ENCODE measurements at places on chromosomes 3 and 15.

DNA sequence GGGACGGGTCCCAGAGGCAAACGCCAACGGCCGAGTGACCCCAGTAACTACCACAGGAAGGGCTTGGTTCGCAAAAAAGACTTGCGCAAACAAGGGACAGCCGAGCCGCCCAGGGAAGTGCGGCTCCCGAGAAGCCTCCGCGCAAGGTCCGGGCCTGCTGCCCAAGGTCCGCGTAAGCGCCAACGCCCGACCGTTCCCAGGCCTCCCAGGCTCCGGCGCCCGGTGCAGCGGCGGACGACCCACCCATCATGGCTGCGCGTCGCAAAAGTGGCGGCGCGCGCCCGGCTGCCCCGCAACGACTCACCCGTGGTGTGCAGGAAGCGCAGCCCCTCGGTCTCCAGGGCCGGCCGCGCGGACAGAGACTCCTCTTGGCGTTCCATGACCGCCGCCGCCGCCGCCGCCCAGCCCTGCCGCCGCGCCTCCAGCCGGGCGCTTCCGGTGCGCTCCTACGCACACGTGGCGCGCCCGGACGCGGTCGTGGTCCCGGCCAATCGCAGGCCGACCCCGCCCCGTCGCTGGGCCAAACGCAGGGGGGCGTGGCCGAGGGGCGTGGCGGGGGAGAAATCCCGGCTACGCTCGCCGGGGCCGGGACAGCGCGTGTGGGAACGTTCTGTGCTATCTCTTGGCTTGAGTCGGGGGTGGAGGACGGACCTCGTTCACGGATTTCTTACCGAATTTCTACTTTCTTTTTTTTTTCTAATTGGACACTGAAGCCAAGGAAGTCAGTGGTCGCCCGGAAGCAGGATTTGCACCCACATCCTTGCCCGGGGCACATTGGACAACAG, at the start of gene SELENOS:
TSS of gene SELENOS (minus strand) at position 448 of the 785 bp plus-strand sequence. CDS start at position 380, 68 bp downstream.
- peak; percentile 93 for DNase-seq

GRCh38 chr15:44584162-44584749, 47.3 kb downstream of the EIF3J start:
- no peak for DNase-seq

DNA sequence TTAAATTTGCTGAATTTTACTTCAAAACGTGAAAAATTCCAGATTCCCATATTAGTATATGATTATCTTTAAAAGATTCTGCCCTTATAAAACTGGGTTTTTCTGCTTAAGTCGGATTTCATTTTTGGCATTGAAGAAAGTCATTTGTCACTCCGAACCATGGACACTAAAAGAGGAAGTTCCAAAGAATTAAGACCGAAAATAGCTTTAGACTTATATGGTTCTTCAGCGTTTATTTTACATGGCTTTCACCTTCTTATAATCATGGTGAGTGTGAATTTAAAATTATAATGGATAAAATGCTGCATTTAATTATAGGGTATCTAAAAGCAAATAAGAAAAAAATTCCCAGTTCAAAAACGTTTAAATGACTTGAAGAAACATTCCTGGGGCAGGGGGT, 1.0 kb downstream of the C3orf38 start:
- peak; percentile 7 for DNase-seq

DNA sequence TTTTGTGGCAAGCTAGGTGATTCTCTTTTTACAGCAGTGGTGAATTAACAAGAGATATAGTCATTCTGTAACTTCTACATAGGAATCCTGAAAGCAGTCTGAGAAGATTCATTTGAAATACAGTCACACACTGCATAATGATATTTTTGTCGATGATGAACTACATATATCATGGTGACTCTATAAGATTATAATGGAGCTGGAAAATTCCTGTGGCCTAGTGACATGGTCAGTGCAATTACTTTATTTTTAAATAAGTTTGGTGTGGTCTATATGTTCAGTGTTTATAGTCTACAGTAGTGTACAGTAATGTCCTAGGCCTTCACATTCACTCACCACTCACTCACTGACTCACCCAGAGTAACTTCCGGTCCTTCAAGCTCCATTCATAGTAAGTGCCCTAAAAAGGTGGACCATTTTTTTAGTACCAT, 511.4 kb upstream of the MCTP2 start:
- DNase-seq: no peak

All from GM20000 (cell line).